Fibroblast of skin of right biceps (primary cell): ENCODE measurements at places on chromosomes 12 and 14.
A peak's percentile ranks its signal among the peaks of the same experiment; 100 is the strongest.

DNA sequence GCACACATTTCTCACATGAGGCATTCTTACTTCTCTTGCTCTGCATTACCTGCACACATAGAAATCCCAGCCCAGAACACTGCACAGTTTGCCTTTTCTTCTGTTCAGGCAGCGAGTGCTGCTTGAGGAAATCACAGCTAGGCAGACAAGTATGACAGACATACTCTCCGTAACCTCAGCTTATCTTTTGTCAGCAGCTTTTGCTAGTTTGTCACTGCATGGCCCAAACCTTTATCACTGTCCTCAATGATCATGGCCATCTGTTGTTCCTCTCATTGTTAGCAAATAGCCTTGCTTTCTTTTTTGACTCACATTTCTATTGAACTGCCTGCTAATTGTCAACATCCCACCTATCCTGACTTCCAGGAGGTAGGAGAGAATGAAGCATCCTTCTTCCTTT lies 5.3 kb downstream of the ZNF10 start:
- DNase-seq: no peak

- DNase-seq: no peak
These were observed 506.0 kb upstream of the TMEM132C start for GRCh38 chr12:127760996-127761395.

- DNase-seq: no peak
These were observed 58.3 kb upstream of the NR2C1 start for GRCh38 chr12:95131589-95132340.

DNA sequence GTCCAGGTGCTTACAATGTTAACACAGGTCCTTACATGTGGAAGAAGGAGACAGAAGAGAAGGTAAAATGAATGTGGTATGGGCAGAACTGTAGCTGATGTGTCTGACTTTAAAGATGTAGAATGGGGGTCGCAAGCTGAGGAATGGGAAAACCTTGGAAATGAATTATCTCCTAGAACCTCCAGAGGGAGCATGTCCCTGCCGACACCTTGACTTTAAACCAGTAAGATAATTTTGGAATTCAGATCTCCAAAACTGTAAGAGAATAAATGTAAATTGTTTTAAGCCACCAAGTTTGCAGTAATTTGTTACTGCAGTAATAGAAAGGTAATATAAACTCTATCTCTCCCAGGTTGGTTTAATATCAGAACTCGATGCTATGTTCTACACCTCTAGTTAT lies 80.1 kb upstream of the ALG10 start:
- no peak for DNase-seq

GRCh38 chr12:124578445-124578844 lies 11.0 kb upstream of the NCOR2 start:
- DNase-seq: no peak

GRCh38 chr12:116650062-116650461 lies 87.8 kb downstream of the SPRING1 start:
- DNase-seq: no peak

- DNase-seq: no peak
These were observed 467.1 kb downstream of the ATP23 start for GRCh38 chr12:58408516-58408915.

GRCh38 chr12:67474934-67475620 lies 173.5 kb upstream of the DYRK2 start:
- DNase-seq: peak; percentile 30

DNA sequence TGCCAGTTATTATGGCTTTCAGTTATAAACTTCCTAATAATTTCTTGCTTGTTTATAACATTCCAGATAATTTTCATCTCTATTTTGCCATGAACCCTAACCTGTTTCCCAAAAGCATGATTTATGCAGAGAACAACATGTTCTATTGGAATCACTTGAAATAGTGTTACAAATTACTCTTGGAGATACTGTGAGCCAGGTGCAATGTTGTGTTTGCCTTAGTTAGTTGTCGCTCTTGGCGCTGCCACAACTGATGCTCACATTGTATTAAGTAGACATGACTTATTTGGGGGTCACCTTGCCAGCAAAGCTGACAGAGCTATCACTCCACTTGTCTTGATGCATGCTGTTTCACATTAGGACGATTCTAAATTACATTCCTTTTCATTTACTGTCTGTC lies 49.4 kb downstream of the TSPAN8 start:
- DNase-seq: no peak

DNA sequence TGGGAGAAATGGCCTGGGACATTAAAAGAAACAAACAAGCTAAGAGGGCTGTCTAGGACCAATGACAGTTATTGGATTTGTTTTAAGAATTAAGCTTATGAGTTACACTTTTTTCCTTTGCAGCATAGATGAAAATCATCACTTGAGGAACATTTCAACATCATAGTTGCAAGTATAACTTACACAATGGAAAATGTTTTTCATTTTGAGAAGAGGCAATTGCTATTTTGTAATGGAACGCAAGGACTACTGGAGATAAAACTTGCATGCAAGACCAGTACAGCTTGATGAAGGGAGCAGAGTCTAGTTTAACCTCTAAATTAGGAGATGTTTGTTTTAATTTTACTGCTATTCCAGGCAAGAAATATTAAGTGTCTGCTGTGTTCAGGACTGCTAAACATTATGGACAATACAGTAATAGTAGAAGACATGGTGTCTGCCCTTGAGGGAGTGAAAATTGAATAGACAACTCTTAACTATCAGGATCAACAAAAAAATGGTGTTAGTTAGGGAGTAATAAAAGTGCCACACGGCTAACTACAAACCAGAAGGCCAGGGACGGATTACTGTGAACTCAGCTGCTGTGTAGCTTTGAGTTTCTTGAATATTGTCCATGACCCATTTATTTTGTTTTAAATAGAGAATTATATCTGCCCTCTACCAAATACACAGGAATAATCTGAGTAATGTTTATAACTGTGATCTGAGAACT lies 374.5 kb downstream of the RAD51B start:
- DNase-seq: no peak

DNA sequence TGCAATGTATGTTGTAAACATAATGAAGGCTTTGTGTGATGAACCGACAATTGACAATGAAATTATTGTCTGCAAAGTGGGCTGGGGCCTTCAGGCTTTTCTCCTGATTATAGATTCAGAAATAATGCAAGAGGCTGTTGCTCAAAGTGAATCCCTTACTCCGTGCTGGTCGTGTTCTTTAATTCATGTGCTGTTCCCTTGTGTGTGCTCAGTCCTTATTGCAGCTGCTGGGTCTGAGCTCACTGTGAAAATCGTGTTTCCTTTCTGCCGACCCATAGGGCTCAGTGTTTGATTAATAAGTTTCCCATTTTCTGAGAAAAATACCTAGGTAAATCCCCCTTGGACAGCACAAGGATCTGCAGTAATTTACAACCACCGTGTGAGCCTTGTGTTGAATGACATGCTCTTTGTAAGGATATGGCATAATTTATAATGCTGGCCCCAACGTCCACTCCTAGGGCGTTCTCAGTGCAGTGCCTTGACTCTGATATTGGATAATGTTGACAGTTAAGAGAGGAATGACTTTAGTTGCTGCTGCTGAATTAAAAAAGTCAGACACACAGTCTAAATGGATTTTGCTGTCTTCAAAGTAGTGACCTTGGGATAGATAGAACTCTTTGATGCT lies 81.6 kb downstream of the RGS6 start:
- no peak for DNase-seq

DNA sequence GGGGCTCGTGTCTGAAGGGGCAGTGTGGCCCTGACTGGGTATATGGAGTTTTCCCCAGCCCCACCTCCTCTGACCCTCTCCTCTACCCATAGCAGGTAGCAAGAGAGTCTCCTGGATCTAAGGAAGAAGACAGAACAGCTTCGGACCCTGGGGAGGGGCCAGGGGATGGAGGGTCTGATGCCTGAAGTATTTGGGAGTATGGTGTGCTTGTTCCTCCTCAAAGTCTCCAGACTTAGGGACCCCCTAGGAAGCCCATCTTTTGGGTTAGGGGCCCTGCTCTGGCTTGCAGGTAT lies 579 bp upstream of the HOXC8 start:
- no peak for DNase-seq

DNA sequence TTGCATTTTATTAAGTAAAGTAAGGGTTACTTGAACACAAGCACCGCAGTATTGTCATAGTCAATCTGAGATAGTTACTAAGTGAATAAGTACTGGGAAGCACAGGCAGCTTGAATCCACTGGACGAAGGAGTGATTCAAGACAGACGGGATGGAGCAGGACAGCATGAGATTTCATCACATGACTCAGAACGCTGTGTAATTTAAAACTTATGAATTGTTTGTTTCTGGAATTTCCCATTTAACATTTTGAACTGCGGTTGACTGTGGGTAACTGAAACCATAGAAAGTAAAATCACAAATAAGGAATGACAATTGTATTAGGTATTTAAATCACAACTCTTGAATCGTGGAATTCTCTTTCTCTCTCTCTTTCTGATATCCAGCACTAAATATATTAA lies 1630.4 kb upstream of the SEL1L start:
- DNase-seq: peak; percentile 88

DNA sequence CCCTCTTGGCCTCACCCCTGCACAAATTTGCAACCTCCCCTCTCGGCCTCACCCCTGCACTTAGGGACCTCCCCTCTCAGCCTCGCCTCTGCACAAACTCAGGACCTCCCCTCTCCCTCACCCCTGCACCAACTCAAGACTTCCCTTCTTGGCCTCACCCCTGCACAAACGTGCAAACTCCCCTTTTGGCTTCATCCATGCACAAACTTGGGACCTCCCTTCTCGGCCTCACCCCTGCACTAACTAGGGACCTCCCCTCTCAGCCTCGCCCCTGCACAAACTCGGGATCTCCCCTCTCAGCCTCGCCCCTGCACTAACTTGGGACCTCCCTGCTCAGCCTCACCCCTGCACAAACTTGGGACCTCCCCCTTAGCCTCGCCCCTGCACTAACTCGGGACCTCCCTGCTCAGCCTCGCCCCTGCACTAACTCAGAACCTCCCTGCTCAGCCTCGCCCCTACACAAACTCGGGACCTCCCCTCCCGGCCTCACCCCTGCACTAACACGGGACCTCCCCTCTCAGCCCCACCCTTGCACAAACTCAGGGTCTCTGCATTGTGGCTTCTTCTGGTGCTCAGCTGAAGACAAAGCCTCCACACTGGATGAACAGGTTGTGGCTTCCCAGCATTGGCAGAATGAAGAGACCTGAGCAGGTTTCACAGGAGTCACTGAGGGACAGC lies 11.0 kb upstream of the GOLGA3 start:
- no peak for DNase-seq

DNA sequence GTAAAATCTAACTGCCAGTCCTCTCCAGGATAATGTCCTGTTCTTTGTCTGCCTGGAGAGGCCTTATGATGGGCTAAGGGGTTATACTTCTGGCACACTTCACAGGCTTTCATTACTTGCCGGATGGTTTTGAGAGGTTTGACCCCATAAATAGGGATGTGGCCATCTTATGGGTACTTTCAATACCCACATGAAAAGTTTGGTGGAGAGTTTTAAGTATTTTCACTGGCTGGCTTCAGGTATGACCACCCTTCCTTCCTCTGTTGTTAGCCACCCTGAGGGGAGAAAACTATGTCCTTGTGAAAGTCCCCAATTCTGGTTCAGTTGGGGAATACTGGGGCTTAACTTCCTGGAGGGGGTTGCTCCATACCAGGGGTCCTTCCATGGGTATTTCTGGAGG lies 54.8 kb downstream of the ASCL4 start:
- DNase-seq: no peak

DNA sequence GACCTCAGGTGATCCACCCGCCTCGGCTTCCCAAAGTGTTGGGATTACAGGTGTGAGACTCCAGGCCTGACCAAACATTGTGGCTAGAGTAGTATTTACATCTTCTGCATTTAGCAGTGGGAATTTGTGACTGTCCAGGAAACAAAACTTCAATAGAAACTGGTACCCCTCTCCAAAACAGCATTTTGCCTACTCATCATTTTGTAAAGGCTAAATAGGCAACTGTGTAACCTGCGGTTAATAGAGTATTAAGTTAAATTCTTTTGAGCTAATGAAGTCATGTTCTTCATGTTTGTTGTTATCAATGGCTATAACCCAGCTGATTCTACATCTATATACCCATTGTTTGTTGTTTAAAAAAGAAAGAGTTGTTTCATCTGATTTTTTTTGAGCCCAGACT lies 8.1 kb downstream of the CMAS start:
- no peak for DNase-seq
